NCI-H1436 treated with DMSO at 0.1 percent for 48 hours (cell line): ENCODE measurements at places on chromosomes 1 and 21.

- DNase-seq = no peak
These were observed 29.1 kb downstream of the RIPK4 start for GRCh38 chr21:41737651-41738324.

- DNase-seq = no peak
These were observed 38.1 kb downstream of the KDM5B start for GRCh38 chr1:202770135-202770534.

- DNase-seq = no peak
These were observed 74.5 kb downstream of the MRPS6 start for GRCh38 chr21:34147792-34148418.

- DNase-seq = no peak
These were observed 719 bp downstream of the MFAP2 start for GRCh38 chr1:16979475-16980327.

- DNase-seq = no peak
These were observed 244.5 kb downstream of the GPR52 start for GRCh38 chr1:174692313-174692712.

DNA sequence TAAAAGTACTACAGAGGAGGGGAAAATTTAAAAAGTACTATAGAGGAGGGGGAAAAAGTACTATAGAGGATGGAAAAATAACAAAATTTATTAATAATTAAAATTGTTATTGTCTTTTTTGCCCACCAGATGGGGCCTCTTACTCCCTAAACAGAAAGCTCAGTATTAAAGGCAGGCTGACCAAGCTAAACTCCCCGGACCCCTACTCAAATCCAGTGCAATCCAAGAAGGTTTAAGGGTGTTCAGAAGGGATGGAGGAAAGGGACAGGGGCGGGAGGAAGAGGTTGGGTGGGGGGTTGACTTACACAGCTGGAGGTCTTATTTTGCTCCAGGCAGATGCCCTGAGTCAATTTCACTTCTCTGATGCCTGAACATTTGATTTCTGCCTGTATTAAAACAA is 13.7 kb downstream of the CD34 start:
- DNase-seq = no peak

GRCh38 chr1:22121421-22121911 is 21.4 kb downstream of the WNT4 start:
- no peak for DNase-seq

- no peak for DNase-seq
These were observed 16.8 kb downstream of the SLC19A2 start for GRCh38 chr1:169468982-169469381.

GRCh38 chr1:186618401-186619170 is 61.6 kb downstream of the PTGS2 start:
- DNase-seq = no peak

GRCh38 chr1:32817815-32818786 is 648 bp downstream of the S100PBP start:
- peak; percentile 11 for DNase-seq

GRCh38 chr1:226584164-226584563 is 35.6 kb downstream of the STUM start:
- no peak for DNase-seq

DNA sequence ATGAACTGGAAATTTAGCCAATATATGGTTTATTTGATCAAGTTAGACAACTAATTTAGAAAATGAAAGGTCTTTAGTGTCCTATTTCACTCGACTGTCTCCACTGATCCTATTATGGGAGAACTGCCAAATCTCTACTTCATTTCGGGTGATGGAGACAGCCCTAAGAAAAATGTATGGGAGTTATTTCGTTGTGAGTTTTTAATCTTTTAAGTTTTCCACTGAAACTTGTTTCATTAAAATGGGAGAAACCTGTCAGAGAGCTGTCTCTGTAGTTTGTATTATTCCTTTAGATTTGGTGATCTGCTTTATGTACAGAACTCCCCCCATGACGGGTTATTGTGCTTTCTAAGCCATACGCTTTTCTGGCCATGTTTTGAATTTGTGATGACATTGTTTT is 899.7 kb downstream of the ADGRL2 start:
- DNase-seq = no peak

GRCh38 chr1:39262802-39263201 is 58.3 kb downstream of the MACF1 start:
- DNase-seq = no peak

DNA sequence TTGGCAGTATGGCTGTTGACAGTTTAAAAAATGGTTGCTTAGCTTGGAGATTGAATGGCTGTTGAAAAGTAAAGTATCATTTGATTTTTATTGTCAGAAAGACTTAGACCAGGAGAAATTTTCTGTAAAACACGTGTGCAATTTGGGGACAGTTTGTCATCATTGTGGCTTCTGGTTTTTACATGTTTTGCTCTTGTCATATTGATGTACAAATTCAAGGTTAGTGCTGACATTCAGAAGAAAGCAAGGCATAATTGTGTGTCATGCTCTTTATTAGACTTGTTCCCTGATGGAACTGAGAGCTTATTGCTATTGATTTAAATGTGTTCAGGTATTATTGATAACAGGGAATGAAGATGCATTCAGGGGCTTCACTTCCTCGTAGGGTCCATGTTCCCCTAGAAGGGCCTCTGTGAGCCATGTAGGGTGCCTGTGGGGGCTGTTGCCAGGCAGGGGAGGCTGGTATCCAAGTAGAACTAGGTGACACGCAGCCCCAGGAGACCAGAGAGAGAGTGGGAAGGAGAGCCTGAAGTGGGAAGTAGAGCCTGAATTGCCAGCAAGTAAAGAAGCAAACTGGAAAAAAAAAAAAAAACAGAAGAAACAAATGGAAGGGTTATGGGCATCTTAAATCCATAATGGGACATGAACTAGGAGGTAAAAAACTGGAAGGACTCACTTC is 32.7 kb upstream of the PLXNA2 start:
- no peak for DNase-seq

DNA sequence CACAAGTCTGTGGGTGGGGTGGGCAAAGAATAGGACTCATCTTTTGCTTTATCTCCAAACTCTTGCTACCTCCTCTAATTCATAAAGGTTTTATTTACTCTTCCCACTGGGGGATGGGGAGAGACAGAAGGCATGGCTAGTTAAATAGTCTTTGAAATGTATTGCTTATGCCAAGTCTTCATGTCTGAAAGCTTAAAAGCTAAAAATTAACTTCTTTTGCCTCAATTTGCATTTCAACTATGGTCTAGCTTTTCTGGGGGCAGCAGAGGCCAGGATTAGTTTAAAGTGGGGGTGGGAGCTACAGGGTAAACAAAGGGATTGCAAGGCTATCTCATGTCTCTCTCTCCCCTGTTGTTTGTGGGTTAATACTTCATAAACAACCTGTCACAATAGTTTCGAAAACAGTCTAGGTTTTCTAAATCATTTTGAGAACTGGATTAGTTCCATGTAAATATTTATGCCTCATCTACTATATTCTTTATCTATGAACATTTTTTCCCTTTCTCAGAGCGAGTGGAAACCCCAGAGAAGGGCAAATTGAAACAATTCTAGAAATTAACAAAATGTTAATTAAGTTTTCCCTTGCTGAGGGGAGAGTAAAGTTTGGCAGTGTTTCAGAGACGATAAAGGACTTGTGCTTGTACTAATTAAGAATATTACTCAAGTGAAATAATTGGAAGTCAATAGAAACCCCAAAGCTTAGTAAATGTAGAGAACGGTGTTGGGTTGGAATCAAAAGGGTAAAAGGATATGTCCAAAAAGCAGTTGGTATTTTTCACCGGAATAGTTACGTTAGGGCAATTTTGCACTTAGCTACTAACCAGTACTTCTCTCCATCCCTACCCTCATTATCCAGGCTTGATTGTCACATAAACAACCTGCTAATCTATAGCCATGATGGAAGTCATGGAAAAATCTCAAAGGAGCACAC is 182.2 kb downstream of the GIPC2 start:
- DNase-seq = no peak
